GM04503 (cell line): ENCODE measurements at places on chromosomes 7 and 10.

DNA sequence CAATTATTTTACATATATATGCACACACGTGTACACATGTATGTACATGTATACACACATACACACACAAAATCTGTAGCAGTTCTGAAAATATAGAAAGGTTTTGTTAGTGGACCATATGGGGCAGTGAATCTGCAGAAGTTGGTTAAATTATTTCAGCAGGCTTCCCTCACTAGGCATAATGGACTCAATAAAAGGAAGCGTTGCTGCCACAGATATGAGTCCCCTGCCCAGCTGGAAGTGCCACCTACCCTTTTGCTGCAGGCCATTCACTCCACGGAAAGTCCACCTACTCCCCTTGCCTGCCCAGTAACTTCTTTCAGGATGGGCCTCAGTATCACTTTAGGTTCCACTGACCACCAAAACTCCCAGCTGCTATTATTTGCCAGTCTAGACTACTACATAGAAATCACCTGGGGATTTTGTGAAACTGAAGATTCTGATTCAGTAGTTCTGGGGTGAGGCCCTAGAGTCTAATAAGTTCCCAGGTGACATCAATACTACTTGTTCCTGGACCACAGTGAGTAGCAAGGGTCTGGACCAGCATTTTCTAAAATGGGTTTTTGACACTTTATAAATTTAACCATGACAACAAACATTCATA lies 29.3 kb upstream of the CROT start:
- DNase-seq = no peak

DNA sequence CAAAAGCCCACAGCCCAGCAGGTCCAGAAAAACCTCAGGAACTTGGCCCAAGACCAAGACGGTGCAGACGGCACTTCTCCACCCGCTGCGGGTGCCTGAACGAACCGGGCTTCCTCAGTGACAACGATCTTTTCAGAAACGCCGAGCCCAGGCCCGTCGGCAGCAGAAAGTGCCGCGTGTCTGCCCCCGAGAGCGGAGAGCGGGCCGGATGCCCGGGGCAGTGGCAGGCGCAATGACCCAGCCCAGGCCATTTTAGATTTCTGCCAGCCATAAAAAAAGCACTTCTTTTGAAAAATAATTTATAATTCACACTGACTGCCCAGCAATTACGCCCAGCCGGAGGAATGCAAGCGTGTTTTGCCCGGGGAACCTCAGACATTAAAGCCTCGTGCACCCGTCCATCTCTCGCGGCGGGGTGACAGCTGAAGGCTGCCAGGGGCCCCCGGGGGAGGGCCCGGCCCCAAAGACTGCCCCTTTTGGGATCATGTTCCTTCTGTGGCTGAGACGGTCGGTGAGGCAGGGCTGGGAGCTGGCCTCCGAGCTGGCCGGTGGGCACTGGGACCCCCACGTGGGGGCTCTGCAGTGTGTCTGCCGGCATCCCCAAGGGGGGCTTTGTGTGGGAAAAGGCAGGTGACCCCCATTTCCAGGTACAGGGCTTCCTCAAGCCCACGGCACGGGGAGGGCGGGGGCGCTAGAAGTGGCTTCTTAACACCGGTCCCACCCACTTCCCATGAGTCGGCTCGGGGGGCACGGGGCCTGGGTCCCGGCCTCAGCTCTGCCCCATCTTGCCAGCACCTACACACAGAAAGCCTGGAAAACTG lies 71.3 kb upstream of the PDGFA start:
- DNase-seq = no peak

GRCh38 chr10:18666810-18667209 lies 7.6 kb downstream of the ARL5B start:
- no peak for DNase-seq

- no peak for DNase-seq
Observed at GRCh38 chr10:86066696-86067095, 299.9 kb downstream of the GRID1 start.

DNA sequence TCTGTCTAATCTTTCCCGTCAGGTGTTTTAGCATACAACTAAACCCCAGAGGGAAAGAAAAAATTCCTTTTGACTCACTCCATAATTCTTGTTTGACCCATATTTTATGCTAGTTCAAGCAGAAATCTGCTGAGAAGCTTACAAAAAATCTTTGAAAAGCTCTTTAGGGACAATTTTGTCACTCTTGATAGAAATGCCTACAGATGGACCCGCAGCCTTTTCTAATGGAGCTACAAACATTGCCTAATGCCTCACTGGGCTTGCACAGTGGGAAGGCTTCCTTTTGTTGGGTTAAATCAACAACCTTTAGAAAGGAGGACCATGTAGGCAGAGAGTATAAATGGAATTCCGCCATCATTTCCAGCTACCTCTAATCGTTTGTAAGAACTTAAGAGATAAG lies 344.5 kb downstream of the PCLO start:
- DNase-seq = no peak

- DNase-seq = no peak
Observed at GRCh38 chr10:5589011-5589660, 64.4 kb downstream of the CALML3 start.

- no peak for DNase-seq
Observed at GRCh38 chr10:132098539-132099388, 33.0 kb downstream of the JAKMIP3 start.

GRCh38 chr10:11880151-11881029 lies 57.2 kb downstream of the PROSER2 start:
- DNase-seq = no peak

DNA sequence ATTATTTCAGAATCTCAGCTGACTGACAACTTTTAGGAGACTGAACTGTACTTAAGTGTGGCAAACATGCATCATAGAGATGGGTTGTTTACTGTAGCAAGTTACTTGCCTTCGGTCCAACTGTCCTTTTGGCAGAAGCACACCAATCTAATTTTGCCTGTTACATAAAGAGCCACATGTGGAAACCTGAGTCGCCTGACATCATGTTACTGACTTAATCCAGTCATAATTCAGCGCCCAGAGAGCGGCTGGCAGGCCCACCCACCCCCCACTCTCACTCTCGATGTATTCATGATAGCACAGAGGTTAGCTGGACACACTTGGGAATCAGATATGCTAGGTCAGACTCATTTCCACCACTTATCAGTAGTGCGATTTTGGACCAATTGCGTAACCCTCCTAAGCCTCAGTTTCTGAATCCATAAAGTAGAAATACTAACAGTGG lies 57.3 kb upstream of the CAPZA2 start:
- DNase-seq = peak; percentile 56

GRCh38 chr7:42103456-42103855 lies 133.6 kb downstream of the GLI3 start:
- DNase-seq = no peak
